ENCODE measurements at places on chromosomes 6 and 20.

- no peak for DNase-seq
Observed at GRCh38 chr6:154210678-154211077, 145.9 kb downstream of the IPCEF1 start.

DNA sequence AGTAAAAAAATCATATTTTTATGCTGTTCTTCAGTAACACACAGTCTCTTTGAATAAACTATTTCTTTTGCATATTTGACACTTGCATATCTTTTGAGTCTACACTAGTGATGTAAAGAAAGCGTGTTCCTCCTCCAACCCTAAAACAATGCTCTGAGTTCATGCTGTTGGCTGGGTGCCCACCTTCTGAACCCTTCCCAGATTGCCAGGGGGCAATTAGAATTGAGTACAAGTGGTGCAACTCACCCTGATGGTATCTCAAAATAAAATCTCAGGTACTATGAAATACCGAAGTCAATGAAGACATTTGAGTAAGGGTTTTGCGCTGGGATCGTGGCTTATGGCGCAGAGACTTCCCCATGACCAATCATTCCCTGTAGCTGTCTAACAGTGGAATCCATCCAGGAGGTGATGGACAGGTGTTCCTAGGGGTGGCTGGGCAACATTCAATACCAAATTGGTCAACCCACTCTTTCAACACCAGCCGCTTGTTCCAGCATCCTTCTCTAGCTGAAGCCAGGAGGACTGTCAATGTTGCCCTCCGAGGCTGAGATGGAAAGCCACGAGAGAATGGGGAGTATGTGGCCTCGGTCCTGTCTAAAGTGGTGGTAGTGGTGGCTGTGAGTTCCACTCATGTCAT is 94.4 kb upstream of the ZNFX1 start:
- no peak for DNase-seq

DNA sequence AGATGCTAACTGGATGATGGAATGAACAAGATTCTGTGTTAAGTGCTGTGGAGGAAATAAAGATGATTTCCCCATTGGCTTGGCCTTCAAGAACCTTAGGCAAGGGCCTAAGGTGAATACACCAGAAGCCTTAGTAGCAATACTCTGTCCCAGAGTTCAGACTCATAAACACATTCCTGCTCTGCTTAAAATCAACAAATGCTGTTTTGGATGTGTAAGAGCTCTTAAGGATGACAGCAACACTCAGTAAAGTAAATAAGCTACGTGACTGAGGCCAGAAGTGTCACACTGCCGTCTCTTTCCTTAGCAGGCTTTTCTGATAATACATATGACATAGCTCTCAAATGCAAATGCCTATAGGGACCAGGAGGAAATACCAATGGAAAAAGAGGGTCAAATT is 90.6 kb downstream of the EYA2 start:
- DNase-seq = no peak

- no peak for DNase-seq
Observed at GRCh38 chr20:45088247-45088646, 12.7 kb downstream of the KCNS1 start.

DNA sequence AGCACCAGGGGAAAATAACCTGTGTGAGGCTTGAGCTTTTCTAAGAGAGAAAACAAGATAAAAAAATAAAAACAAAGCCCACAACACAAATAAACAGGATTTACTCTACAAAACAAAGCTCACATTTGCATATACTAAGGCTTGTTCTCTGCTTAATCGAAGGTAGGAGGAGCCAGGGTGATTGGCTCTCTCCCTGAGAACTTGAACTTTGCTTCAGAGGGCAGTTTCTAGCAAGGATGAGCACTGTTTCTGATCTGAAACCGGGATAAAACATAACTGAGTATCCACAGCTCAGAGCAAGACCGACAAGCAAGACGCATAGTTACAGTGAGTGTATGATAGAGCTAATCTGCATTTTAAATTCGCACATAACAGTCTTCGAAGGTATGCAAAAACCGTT is 200.6 kb downstream of the PRKN start:
- no peak for DNase-seq

- DNase-seq = no peak
Observed at GRCh38 chr6:26161322-26161721, 74.1 kb downstream of the HFE start.

- no peak for DNase-seq
Observed at GRCh38 chr20:40279390-40279789, 409.6 kb downstream of the MAFB start.

- DNase-seq = peak; percentile 63
Observed at GRCh38 chr20:37384683-37385174, 38.8 kb downstream of the SRC start.

GRCh38 chr6:10451394-10451793 is 36.5 kb upstream of the TFAP2A start:
- DNase-seq = no peak

DNA sequence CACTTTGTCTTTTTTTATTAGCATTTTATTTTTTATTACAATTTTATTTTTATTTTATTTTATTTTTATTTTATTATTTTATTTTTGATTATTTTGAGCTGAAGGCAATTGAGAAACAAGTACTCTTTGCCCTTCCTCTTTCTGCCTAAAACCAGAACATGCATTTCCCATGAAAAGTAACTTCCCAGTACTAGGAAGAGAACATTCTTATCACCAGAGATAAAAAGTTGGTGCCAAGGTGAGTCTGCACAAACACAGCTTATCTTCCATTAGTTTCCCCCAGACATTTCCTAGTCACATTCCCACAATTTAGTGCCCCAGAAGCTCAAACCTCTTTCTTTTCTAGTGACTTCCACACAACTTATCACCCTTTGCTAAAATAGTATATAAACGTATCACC is 84.8 kb downstream of the CD24 start:
- DNase-seq = no peak

- DNase-seq = no peak
Observed at GRCh38 chr6:140940251-140940925, 1192.3 kb upstream of the GJE1 start.

DNA sequence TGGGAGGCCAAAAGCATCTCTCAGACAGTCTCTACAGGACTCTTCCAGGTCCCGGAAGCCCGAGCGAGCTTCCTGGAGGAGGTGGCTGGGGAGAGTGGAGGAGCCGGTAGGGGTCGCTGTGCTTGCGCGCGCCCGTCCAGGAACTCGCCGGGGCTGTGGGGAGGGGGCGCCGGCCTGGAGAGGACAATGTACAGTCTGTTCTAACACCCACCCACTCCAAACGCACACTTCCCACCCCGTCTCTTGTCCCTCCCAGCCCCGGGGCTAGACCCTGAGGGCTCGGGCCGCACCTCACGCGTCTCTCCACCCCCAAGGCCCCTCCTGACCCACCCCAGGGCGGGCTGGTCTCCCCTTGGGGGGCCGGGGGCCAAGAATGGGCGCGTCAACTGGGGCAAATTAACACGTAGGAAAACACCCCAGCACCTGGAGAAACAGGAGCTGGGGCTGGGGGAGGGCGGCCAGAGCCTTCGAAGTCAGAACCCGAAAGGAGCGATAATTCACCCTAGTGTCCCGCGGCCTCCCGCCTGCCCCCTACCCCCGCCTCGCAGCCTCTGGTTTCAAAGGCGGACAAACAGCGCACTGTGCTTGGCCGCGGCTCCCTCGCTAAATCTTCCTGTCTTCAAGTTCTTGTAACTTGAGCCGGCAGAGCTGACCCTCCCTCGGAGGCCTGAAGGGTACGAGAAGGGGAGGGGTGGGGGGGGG is 103.2 kb upstream of the FOXP4 start:
- no peak for DNase-seq

DNA sequence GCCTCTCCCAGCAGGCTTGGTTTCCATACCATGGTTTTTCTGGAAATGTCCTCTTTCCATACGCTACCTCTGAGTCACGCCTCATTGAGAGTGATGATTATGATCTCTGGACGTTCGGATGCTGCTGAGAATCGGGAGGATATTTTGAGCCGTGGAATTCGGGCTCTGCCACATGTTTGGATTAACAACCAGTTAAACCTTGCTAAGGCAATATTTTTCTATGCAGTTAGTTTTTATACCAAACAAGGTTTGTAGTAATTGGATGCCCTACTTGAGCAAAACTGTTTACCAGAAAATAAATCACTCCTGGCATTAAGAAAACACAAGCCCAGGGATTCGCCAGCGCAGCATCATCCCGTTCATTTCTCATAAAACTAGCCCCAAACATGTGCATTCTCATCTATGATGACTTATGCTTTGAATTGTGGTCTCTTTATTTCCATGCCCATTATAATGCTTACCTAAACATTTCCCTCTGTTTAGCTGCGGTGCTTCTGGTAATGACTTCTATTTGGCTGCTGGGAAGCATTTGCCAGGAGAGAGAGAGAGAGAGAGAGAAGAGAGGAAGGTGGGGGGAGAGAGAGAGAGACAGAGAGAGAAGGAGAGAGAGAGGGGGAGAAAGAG is 198.9 kb downstream of the CLIC5 start:
- no peak for DNase-seq
